ENCODE measurements at places on chromosomes 1 and 21. TPM values are rescaled to one million over a fixed set of nuclear protein-coding genes. Genes with fewer than 3 reads are reported as not detected.

GRCh38 chr1:157356601-157357000 is 195.7 kb downstream of the FCRL5 start:
- DNase-seq, result no peak

- DNase-seq, result no peak
These were observed 72.3 kb downstream of the CAMK2N1 start for GRCh38 chr1:20413776-20414140.

DNA sequence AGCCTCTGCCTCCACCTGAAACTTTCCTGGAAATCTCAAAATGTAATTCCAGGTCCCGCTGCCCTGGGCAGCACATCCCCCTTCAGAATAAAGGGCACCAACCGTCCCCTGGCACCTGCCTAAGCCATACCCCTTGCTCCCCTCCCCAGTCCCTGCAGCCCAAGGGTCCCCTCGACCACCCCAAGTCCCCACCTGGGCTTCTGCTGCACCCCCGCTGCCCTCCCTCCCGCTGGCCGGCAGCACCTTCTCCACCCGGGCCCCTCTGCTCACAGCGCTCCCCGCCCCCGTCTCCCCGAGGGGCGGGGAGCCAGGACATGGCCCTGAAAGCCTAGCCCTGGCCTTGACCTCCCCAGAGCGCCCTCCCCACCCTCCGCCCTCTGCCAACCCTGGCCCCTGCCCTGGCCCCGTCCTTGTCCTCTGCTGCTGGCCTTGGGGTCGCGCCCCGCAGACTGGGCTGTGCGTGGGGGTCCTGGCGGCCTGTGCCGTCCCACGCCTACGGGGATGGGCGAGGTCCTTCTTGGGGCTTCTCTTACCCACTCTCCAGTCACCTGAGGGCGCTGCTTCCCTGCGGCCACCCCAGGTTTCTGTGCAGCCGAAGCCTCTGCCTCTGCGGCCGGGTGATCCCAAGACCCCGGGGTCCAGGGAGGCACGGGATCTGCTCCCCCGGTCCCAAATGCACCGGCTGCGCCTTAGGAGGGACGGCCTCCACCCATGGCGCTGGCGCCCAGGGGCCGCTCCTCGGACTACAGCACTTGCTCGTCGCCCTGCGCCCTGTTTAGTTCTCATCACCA is 41.7 kb downstream of the WDR4 start:
- DNase-seq, result peak; percentile 7

GRCh38 chr1:174791863-174792262 is 207.9 kb upstream of the CACYBP start:
- no peak for DNase-seq

GRCh38 chr1:178434899-178435435 is 61.8 kb downstream of the CLEC20A start:
- no peak for DNase-seq

DNA sequence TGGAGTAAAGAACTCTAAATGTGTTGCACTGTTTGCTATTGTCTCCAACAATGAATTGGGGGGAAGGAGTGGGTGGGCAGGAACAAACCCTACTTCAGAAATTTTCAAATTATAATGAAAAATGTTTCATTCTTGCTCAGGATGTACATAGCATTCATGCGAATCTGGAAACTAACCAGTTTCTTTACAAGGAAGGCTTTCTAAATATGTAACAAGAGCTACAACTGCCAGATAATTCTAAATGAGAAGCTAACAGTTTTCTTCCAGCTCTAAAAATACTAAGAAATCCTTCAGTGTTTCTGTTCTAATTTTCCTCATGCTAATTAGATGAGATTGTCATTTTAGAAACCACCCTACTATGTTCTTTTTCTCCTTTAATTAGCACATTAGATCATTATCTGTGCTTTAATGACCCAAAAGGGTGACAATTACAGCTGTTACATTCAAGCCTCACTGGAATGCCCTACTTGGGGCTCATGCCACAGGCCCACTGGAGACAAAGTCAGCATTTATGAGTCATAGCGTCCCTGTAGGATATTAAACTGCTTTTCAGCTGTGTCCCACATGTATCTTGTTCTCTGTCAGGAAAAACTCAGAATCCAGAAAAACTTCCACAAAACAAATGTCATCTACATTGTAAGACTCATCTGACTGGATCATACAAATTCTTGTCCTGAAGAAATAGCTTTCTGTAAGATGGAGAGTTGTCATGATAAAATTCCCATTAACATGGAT is 804.6 kb upstream of the CXADR start:
- no peak for DNase-seq

DNA sequence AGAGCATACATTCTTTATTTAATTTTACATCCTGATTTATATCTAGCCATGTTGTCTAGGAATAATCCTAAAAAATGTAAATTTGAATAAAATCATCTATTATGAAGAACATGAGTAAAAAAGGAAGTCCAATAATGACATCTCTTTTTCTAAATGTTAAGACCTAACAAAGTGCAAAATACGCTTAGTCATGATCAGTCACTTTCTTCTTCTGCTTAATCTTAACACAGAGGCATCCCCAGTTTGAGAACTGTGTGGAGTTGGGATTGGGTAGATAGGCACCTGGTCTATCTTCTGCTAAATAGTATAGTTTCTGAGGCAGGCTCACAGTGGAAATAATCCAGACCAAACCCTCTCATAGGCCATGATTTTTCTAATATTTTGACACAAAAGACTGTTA is 311.7 kb upstream of the LRRC7 start:
- no peak for DNase-seq

DNA sequence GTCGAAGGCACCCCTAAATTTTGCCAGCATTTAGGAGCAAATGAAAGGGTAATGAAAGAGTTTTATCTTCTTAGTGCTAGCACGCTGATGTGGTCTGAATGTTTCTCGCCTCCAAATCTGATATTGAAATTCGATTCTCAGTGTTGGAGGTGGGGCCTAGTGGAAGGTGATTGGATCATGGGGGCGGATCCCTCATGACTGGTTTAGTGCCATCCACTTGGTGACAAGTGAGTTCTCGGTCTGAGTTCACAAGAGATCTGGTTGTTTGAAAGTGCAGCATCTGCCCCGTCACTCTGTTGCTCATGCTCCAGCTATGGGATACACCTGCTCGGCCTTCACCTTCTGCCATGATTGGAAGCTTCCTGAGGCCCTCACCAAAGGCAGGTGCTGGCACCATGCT is 75.1 kb upstream of the ZBTB40 start:
- DNase-seq, result no peak

DNA sequence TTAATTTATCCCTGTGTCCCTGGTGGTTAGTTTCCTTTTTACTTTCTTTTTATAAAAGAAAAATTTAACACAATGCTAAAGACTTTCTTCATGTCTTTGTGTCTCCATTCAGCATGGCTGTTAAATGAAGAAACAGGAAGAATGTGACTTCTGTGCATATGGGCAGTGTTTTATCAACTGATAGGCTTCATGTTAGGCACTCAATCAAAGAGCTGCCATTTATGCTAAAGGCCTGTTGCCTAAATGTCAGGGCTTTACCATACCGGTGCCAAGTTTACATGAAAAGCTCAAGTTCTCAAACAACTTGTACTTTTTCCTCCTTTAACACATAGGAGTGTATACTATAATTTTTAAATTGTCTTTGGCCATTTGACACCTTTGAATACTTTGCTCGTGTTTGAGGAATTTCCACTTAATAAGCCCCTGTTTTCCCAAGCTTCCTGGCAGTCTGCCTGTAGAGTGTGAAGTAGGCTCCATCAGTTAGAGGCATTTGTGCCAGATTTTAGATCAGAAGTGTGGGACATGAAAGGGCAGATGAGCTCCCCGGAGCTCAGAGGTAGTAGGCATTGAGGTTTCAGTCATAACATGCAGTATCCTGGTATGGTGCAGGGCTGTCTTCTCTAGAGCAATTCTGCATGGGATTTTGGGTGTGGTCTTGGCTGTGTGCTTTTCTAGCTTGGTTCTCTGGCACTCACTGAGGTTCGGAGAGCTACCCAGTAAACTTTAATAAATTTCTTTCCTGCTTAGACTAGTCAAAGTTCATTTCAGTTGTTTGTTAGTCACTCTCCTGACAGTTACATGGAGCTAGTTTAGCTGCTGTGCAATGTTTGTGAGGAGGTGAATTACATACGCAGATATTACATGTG is 119.0 kb downstream of the LEPR start:
- DNase-seq, result no peak

FGR gene
- 0.07 TPM for total RNA-seq

TTLL7 gene
- 0.84 TPM for total RNA-seq

ZNF678 gene
- total RNA-seq, result 5.7 TPM
